Stimulated activated CD4-positive, alpha-beta T cell treated with anti-CD3 and anti-CD28 coated beads, Interleukin-2, amount 100 ng/mL, for 4 hours (primary cell): ENCODE measurements at places on chromosomes 6 and 20.
A peak's percentile ranks its signal among the peaks of the same experiment; 100 is the strongest.

- no peak for DNase-seq
Measured at GRCh38 chr20:20272686-20273085, 95.2 kb upstream of the INSM1 start.

DNA sequence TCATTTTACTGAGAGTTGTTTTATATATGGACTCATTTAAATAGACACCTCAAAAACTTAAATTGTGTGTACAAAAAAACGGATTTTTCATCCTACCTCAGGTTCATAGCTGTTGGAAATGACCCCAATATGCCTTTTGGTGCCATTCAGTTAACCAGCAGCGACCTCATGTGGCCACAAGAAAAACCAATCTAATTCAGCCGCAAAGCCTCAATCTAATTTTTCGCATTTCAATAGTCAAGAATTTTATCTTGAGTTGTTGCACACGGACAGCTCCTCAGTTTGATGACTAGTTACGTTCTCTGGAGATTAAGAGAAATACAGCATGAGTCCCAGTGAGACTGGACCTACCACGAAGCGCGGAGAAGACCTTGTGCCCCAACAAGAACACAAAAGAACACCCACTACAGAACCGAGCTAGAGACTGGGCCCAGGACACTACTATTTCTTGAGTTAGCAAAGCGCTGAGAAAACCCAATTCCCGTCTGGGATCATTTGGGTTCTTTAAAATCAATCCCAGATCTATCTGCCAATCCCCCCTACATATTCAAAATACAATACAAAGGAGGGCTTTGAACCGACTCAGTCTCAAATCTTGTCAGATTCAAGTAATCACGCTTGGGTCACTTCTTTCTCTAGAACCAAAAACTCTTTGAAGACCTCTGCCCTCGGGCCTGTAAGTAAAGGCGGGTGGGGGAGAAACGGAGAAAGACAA, 1.1 kb downstream of the TCP11 start:
- peak; percentile 11 for DNase-seq

DNA sequence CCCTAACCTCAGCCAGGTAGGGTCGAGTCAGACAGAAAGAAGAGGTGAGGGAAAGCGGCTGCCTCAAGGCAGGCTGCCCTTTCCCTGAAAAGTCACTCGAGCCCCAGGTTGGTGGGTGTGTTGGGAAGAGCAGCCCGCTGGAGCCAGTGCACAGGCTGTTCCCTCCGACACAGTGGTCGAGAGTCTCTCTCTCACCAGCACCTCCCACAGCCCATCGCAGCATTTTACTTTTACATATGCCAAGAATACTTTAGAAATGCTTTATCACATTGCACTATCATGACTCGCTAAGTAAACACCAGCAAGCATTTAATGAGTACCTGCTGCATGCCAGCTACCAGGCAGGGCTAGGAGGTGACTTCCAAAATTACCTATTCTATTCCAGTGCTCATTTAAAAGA, 1.7 kb downstream of the PRPH2 start:
- DNase-seq: no peak

GRCh38 chr6:53922539-53922981, 127.8 kb downstream of the LRRC1 start:
- DNase-seq: no peak

- DNase-seq: no peak
Measured at GRCh38 chr20:5170341-5170740, 43.5 kb downstream of the CDS2 start.

- no peak for DNase-seq
Measured at GRCh38 chr6:38168699-38169098, 349.2 kb downstream of the ZFAND3 start.

DNA sequence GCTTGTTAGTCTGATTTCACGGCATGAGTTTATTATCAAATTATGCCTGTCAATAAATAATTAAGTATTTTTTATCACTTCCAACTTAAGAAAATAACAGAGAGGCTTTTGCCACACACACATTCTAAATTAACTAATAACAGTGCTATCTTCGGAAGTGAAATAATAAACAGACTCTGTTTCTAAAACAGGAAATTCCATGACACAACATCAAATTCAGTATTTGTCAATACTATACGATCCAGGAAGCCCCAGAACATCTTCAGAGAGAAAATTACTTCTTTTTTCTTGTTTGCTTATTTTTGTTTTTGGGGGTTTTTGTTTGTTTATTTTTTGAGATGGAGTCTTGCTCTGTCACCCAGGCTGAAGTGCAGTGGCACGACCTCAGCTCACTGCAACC, 150.7 kb upstream of the PRDM1 start:
- DNase-seq: no peak
